ENCODE measurements at places on chromosomes 16 and 17.

DNA sequence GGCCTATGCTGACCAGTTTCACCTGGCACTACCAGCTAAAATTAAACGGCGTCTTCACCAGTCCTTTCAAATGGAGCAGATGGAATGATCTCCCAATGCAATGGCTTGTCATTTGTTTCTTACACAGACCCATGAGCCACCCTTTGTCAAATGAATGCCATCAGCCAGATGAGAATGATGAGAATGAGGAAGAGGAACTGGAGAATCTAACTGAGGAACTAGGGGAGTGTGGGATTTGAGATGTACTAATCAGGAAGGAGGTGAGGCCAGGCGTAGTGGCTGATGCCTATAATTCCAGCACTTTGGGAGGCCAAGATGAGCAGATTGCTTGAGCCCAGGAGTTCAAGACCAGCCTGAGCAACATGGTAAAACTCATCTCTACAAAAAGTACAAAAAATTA, 116.4 kb downstream of the HS3ST3A1 start:
- DNase-seq = no peak

GRCh38 chr17:7883781-7884386, 4.7 kb upstream of the CHD3 start:
- DNase-seq = no peak

GRCh38 chr17:59267776-59268175, 47.5 kb downstream of the GDPD1 start:
- DNase-seq = no peak

DNA sequence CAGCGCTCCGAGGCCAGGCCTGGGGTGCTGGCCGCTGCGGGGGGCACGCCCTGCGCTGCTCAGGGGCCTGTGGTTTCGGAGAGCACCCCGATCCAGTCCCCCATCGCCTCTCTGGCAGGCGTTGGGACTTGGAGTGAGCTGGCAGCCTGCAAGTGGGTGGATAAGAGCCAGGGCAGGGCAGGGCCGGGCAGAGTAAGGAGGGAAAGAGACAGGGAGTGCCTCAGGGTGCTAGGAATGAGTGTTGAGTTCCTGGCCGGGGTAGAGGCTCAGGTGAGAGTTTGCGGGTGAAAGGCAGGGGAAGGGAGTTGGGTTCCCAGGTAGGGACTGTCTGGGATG, 1.3 kb downstream of the CDH13 start:
- no peak for DNase-seq

- DNase-seq = no peak
These were observed 41.4 kb downstream of the ACTG1 start for GRCh38 chr17:81470944-81471817.

- no peak for DNase-seq
These were observed 82.8 kb upstream of the SEC14L1 start for GRCh38 chr17:77058016-77058415.

DNA sequence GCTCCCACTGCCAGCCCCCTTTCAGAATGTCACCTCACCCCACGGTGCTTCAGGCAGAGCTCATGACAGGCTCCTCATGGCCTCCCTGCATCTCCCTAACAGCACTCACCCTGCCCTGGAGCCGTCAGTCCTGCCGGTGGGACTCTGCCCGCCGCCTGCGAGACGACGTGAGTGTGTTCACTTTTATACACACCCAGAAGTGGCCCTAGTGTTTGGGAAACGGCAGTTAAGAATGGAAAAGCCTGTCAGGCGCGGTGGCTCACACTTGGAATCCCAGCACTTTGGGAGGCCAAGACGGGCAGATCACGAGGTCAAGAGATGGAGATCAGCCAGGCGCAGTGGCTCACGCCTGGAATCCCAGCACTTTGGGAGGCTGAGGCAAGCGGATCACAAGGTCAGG, 12.3 kb upstream of the CYTH1 start:
- DNase-seq = no peak

GRCh38 chr17:27239046-27239445, 54.9 kb upstream of the WSB1 start:
- no peak for DNase-seq

DNA sequence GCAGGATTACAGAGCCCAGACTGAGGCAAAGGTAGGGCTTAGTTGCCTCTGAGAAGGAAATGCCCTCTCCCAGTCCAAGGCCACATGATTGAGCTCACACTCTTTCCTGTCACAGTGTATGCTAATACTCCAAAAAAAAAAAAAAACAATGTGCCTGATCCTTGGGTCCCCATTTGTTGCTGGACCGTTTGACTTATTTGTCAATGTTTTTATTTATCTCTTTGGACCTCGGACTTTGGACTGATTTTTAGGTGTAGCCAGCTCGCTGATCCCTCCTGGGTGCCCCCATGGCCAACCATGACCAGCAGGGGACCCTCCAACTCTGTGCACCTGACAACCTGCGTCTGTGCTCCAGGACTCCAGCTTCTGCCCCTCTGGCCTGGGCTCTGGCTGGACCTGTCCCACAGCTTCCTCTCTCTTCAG, 622 bp upstream of the CCL16 start:
- no peak for DNase-seq

DNA sequence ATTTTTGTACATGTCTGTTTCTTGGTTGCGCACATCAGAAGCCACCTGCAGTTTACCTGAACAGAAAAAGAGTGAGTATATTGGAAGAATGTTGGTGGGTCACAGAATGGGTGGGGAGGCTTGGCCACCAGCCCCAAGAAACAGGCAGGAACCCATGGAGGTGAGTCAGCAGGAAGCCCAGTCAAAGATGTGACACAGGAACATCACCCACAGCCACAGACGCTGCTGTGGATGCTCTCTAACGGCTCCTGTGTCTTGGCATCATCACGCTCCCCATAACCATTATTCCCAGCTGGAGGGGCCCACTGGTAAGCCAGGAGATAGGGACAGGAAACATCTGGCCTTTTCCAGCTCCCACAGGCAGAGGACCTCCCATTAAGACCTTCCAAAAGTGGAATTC, 94.0 kb upstream of the WSB1 start:
- no peak for DNase-seq

DNA sequence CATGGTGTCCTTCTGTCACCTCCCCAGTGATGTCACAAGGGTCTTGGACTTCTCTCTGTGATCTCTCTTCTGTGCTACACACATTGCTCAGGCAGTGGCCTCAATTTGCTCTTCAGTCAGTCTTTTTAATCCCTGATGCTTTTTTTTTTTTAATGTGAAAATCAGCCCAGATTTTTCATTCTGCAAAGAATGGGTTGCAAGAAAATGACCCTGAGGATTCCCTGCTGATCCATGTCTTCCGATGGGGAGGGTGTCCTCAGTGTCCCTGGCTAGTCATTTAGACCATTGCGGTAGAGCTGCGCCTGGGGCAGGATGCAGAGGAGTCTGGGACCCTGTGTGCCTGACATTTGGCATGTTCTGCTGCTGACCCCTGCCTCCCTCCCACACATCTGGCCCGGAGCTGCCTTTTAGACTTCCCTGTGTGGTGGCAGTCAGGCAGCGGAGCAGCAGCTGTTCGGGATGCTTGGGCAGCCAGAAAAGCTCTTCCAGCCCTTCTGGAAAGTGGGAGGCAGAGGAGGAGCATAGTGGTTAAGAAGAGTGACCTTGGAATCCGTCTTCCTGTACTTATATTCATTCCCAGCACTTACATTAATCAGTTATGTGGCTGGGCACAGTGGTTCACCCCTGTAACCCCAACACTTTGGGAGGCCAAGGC, 12.3 kb downstream of the GPT2 start:
- no peak for DNase-seq

GRCh38 chr17:50798424-50799288, 31.3 kb upstream of the ANKRD40CL start:
- DNase-seq = no peak

DNA sequence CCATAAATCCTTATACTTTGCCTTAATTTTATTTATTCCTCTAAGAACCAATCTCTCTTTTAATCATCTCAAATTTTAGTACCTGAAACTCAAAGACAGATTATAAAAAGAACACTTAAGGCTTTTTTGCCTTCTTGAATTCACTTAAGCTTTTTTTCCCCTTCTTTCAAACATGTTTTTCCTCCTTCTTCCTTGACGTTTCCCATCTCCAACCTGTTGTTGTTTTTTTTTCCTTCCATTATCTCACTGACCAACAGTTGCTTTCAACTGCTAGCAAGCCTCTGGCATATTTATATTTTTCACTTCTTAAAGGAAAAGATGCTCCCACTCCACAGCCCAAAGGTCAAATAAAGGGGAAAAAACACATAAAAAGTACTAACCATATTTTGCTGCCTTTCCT, 32.2 kb downstream of the SPOP start:
- no peak for DNase-seq

DNA sequence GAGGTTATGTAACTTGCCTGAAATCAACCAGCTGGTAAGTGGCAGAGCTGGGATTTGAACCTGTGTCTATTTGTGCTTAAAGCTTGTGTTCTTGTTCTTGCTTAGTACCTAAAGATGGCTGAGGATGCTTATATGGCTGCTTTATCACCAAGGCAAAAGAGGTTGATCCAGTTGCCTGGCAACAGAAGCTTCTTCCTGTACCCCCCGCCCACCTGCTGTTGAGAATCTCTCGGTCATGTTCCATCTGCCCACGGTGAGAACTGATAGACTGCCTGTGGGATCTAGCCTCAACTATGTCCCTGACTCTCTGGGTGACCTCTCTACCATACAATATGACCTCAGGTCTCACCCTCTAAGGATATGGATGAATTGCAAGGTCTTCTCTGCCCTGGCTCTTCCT, 60.7 kb downstream of the ABCC6 start:
- no peak for DNase-seq

DNA sequence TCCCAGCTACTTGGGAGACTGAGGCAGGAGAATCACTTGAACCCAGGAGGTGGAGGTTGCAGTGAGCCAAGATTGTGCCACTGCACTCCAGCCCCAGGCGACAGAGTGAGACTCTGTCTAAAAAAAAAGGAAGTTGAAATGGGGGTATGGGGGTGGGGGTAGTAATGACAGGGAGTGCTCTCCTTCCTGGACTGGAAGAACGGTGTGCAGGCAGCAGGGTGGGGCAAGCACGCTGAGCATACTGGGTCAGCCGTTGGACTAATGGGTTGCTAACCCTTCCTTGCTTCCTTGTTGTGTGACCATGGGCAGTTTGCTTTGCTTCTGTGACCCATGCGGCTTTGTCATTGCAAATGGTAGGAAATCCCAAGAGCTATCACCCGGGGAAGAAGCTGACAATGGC, 16.5 kb downstream of the KATNIP start:
- no peak for DNase-seq

DNA sequence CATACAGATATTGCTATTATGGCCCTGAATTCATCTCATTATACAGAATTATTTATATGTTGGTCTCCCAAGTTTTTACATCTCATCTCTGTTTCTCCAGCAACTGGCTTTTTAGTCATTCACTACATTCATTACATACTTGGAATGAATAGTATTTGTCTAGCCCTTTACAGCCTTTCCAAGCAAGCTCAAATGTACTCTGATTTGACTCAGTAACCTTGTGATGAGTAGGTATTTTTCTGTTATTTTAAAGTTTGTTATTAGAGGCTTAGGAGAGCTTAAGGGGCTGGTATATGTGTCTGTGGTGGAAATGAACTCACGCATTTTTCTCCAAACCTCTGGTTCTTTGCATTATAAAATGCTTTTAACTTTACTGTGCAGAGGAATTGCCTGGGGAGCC, 224.7 kb downstream of the SNX29 start:
- DNase-seq = no peak

- DNase-seq = no peak
These were observed 82.6 kb downstream of the CDK5R1 start for GRCh38 chr17:32569171-32570080.

- DNase-seq = no peak
These were observed 8.9 kb downstream of the DUSP3 start for GRCh38 chr17:43769859-43770258.

DNA sequence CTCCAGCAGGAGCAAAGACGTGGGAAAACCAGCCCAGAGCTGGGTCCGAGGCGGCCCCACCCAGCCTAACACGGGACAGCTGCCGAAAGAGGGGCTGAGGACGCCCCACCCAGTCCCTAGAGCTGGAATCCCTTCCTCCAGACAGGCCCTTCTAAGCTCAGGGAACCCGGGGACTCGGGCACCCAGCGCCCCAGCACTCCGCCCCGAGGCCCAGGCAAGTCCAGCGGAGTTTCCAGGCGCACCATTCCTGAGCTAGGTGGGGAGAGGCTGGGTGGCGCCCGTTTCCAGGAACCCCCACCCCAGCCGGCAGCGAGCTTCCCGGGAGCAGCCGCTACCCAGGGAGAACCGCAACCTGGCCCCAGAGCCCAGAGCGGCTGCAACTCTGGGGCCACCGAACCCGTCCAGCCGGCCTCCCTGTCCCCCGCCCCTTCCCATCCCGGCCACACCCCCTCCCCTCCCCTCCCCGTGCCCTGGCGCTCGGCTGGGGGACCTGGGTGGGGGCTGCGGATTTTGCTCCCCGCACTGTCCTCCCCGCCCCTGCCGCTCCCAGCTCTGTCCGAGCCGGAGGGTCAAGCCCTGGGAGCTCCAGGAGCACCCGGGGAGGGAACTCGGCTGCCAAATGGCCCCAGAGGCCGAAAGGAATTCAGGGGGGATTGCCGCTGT, 536 bp downstream of the TMC6 start:
- DNase-seq = peak; percentile 25

DNA sequence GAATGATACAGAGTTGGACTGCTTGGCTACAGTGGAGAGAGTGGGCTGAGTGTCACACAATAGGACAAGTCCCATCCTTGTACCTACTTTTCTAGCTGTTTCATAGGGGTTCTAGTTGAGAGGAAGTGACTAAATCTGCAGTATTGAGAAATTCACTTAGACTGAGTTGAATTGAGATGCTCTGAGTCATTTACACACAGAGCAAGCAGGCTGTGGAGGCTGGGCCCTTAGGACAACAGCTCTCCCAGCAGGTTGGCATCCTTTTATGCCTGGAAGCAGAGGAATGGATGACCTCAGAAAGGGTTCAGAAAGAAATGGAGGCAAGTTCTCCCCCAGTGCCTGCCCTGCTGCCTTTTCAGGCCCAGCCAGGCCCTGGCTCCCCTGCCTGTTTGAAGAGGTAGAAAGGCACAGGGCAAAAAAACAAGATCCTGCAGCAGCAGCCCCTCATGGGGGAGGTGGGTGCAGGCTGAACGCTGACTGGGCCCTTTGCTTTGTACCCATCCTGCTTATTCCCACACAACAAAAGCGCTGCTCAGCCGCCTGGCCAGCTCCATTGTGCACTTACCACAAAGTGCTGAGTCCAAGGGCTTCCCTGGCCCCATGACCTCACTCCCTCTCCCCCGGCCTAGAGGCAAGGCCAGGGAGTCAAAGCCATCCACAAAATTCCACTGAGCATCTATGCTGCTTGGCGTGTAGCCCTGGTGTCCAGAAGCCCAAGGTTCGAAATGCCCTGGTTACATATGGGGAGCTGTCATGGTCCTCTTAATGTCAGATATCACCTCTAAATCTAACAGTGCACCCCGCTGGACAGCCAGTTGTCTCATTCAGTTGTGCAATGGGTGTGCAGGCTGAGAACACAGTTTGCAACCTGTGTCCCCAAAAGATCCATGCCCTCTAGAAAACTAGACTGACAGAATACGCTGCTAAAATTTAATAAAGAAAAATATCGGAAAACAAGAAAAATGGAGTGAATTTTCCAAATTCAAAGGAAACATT, 5.4 kb upstream of the CRYBA1 start:
- no peak for DNase-seq

DNA sequence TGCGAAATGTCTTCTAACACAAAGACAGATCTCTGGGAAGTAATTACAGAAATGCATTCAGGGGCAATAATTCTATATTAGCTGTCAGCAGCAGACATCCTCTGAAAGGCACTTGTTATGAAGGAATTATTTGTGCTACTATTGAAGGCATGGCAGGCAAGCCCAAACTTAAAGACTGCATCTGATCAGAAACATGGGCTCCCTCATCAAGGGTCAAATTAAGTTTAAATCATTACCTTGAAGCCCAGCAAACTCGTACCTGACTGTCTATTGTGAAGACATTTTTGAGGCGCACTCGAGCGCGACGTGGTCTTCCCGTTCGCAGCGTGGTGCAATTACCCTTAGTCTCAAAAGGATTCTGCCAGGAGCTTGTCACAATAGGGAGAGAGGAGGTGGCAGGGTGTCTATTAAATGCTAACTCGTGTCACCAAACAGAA, 110.6 kb downstream of the ZNF423 start:
- DNase-seq = no peak
